ENCODE measurements at places on chromosomes 6 and 20. TPM values are rescaled to one million over a fixed set of nuclear protein-coding genes. Genes with fewer than 3 reads are reported as not detected.

Gene LY6G6F
- total RNA-seq, result not detected

Gene SLC17A2
- total RNA-seq, result not detected

Gene PRDM13
- not detected for total RNA-seq

Gene CLVS2
- not detected for total RNA-seq

Gene GPX5
- not detected for total RNA-seq

Gene TMC2
- not detected for total RNA-seq

Gene GLP1R
- not detected for total RNA-seq

Gene SPAG4
- total RNA-seq, result 9.9 TPM

Gene PRPH2
- total RNA-seq, result 2.7 TPM

Gene SLC32A1
- total RNA-seq, result not detected

Gene ZHX3
- total RNA-seq, result 21.6 TPM

Gene MEI4
- total RNA-seq, result not detected

Gene TSPO2
- total RNA-seq, result not detected

Gene TINAG
- total RNA-seq, result not detected

Gene FOXF2
- total RNA-seq, result not detected

Gene OR14J1
- not detected for total RNA-seq

Gene ADGRF4
- total RNA-seq, result under 0.01 TPM

Gene AKAP12
- total RNA-seq, result 47.0 TPM

Gene HAO1
- total RNA-seq, result not detected

Gene TFAP2A
- total RNA-seq, result not detected

Gene SPATA25
- not detected for total RNA-seq

Gene CST4
- not detected for total RNA-seq

Gene FKBP5
- 203 TPM for total RNA-seq

Gene SIGLEC1
- total RNA-seq, result not detected

Gene RAMACL
- total RNA-seq, result not detected

Gene METTL24
- not detected for total RNA-seq

Gene AAR2
- total RNA-seq, result 26.4 TPM

Gene JPH2
- total RNA-seq, result 1.4 TPM

Gene CPXM1
- total RNA-seq, result 6.4 TPM

Gene PRR18
- not detected for total RNA-seq
